ENCODE measurements at places on chromosomes 6 and 20.

GRCh38 chr6:5644523-5645185 lies 362.1 kb downstream of the NRN1 start:
- no peak for DNase-seq

DNA sequence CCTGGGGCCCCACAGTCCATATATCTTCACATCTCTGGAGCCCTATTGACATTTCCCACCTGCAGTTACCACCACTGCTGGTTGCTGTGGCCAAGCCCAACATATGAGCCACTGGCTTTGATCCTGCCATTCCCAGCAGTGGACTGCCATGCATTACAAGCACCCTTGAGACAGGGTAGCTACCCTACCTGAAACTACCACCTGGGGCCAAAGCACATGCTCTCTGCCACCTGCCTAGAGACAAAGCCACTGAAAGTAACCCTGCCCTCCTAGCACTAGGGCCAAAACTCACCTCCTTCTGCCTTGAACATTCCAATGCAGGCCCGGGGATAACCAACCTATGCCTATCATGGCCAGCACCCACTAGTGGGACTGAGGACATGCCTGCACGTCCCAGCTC lies 255.5 kb upstream of the KHDRBS2 start:
- DNase-seq = no peak

GRCh38 chr6:158879180-158879579 lies 60.0 kb upstream of the EZR start:
- peak; percentile 38 for DNase-seq

DNA sequence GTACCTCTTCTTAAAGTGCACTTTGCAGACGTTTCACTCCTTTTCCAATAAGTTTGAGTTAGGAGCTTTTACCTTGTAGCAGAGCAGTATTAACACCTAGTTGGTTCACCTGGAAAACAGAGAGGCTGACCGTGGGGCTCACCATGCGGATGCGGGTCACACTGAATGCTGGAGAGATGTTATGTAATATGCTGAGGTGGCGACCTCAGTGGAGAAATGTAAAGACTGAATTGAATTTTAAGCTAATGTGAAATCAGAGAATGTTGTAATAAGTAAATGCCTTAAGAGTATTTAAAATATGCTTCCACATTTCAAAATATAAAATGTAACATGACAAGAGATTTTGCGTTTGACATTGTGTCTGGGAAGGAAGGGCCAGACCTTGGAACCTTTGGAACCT lies 9.9 kb upstream of the EFCAB8 start:
- DNase-seq = no peak

- no peak for DNase-seq
Observed at GRCh38 chr6:35293681-35294080, 3.9 kb upstream of the DEF6 start.

DNA sequence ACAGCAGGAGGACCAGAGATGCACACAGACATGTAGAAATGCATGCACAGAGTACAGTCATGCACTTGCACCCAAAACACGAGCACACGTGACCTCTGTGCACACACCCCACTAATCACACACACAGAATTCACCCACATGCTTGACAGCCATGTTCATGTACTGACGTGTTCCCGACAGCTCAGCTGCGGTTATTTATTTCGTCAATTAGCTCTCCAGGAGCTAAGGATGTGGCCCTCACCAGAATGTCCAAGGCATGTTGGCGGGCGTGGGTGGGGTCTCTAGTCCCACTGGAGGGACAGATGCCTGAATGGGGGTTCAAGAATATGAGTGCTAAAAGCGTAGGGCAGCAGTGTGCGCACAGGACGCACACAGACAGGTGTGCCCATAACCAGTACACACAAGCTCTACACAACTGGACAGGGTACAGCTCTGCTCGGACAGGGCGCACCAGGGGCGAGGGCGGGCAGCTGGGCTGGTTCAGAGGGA lies 571 bp upstream of the PRPF6 start:
- no peak for DNase-seq

DNA sequence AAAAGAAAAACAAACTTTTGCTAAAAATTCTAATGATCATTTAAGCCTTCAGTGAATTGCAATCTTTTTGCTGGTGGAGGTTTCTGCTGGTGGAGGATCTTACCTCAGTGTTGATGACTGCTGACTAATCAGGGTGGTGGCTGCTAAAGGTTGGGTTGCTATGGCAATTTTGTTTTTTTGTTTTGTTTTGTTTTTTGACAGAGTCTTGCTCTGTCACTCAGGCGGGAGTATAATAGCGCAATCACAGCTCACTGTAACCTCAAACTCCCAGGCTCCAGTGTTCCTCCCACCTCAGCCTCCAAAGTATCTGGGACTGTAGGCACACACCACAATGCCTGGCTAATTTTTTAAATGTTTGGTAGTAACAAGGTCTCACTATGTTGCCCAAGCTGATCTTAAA lies 94.7 kb downstream of the ANKRD6 start:
- no peak for DNase-seq

GRCh38 chr20:5160882-5161281 lies 34.1 kb downstream of the CDS2 start:
- no peak for DNase-seq

- no peak for DNase-seq
Observed at GRCh38 chr6:78614961-78615360, 252.4 kb upstream of the IRAK1BP1 start.

- DNase-seq = no peak
Observed at GRCh38 chr6:133128191-133128590, 113.0 kb upstream of the EYA4 start.

GRCh38 chr6:15090145-15090579 lies 155.7 kb upstream of the JARID2 start:
- peak; percentile 62 for DNase-seq

DNA sequence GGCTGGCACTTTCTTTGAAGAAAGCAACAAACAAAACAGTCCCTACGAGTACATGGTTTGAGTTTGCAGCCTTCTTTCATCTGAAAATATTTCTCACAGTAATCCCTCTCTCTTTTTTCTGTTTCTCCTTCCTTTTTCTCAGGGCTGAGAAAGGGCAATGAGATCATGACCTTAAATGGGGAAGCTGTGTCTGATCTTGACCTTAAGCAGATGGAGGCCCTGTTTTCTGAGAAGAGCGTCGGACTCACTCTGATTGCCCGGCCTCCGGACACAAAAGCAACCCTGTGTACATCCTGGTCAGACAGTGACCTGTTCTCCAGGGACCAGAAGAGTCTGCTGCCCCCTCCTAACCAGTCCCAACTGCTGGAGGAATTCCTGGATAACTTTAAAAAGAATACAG lies 80.7 kb upstream of the CLDN20 start:
- no peak for DNase-seq

GRCh38 chr6:81476881-81477280 lies 275.6 kb downstream of the TENT5A start:
- no peak for DNase-seq

DNA sequence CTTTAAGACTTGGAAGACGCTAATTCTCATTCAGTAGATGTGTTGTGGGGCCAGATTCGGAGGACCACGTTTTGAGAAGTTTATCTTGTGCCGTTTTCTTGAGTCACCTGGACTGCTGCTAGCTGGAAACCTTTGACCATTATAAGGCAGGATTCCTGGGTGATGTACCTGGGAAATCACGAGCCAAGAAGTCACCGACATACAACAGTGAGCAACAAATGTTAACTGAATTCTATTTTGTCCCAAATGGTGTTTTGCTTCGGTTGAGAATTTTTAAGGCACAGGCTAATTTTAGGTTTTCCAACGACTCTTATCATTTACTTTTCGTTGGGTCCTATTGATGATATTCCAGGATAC lies 93.4 kb upstream of the BTN3A2 start:
- DNase-seq = no peak

- no peak for DNase-seq
Observed at GRCh38 chr6:40899684-40900155, 139.3 kb downstream of the UNC5CL start.

- no peak for DNase-seq
Observed at GRCh38 chr6:28988536-28989311, 16.4 kb downstream of the ZNF311 start.

GRCh38 chr20:63772781-63773518 lies 33.4 kb downstream of the SLC2A4RG start:
- no peak for DNase-seq

DNA sequence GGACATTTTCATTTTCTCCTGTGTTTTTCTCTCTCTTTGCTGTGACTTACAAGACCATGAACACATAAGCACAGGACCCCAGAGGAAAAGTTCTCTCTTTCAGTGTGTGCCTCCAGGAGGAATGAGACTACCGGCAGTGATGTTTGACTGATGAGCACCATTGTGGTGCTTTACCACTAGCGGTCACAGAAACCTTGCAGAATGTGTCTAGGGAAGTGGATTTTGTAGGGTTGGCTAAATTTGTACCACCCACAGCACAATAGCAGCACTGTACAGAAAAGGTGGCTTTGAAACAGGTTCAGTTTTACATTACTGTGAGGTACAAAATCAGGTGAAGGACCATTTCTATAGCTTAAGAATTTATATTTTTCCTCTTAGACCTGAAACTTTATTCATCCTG lies 301.9 kb upstream of the SUPT3H start:
- no peak for DNase-seq

DNA sequence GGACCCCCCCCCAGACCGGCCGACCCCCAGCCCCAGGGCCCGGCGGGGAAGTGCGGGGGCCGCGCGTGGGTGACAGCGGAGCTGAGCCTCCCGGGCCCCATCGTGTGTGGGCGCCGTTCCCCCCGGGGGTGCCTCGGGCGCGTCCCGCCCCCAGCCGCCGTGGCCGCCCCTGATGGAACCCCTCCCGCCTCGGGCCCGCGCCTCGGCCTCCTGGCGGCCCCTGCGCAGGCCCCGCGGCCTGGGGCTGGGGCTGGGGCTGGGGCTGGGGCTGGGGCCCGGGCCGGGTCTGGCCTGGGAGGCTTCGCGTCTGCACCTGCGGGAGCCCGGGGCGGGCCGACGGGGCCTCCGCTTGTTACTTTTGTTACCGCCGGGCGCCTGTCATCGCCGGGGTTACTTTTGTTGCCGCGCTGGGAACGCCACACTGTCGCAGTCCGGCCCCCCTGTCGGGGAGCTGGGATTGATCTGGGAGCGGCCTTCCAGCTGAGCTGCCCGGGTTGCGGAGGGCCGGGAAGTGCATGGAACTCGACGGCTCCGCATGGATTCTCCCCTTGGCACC lies 598 bp downstream of the OGFR start:
- DNase-seq = no peak

- no peak for DNase-seq
Observed at GRCh38 chr6:120981835-120982234, 352.4 kb downstream of the TBC1D32 start.

DNA sequence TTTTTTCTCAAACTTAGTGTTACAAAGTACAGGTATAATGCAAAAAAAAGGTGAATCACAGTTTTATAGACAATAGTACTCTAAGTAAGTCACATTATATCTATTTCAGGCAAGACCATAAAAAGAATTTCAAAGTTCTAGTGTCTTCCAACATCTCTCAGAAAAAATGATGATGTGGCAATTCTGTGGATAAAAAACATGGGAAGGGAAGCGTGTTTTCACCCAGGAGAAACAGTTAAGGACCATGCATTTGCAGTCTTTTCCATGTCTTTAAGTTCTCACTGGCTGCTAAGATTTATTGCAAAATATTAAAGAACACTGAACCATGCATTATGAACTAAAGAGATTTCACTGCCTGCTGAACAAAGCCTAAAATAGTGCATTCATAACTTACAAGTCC lies 1.8 kb downstream of the SSR1 start:
- no peak for DNase-seq

DNA sequence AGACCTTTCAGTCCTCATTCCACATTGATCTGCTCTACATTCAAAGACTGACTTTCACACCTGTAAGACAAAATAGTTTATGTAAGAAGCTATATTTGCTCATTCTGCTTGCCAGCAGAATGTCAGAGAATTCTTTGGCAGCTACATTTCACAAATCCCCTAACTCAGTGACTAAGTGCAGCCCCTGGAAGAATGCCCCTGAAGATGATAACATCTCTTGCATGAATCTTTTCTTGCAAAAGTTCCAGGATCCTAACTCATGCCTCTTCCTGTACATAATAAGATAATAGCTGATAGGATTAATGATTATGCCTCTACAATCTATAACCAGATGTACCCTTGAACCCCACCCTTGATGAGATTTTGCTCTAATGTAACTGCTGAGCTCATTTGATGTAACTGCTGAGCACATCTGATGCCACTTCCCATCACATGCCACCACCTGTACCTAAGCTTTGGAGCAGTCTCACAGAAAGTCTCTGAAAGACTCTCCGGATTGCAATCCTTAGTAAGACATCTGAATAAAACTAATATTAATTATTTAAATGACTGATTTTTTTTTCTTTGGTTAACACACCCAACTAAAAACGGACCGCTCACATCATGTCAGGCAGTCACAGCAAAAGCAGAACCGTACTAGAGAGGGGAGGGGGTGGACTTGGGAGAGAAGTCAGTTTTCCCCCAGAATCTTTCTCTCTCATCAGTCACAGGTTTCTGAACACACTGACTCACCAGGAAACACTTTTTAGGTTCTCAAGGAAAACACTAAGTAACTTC lies 684 bp upstream of the DNAH8 start:
- DNase-seq = peak; percentile 37

DNA sequence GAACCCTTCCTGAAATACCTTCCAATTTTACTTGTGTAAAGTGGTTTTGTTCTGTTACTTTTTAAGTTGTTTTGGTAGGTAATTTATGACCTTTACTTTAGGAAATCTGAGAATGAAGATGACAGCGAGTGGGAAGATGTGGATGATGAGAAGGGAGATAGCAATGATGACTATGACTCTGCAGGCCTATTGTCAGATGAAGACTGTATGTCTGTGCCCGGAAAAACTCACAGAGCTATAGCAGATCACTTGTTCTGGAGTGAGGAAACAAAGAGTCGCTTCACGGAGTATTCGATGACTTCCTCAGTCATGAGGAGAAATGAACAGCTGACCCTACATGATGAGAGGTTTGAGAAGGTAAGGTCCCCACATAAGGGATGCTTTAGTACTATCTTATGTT lies 6.6 kb upstream of the ZC2HC1B start:
- no peak for DNase-seq

- no peak for DNase-seq
Observed at GRCh38 chr6:134373993-134374392, 56.1 kb upstream of the SGK1 start.

DNA sequence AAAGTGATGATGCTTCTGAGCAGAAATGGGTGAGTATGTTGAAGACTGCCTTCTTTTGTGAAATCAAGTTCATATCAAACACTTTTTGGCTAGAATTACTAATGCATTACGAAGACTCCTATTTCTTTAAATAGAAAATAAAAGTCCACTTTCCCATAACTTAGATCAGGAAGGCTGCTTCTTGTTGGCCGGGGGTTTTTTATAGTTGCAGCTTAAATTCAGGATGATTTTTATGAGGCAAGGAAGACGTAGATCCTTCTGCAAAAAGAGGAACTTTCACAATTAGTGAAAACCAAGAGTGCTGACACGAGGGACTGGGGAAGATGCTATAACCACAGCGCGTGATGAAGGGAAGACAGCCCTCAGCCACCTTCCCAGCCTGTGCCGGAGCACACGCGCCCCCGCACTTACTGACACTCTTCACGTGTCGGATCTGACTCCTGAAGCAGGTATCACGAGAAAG lies 206.1 kb upstream of the PRDM1 start:
- DNase-seq = no peak

DNA sequence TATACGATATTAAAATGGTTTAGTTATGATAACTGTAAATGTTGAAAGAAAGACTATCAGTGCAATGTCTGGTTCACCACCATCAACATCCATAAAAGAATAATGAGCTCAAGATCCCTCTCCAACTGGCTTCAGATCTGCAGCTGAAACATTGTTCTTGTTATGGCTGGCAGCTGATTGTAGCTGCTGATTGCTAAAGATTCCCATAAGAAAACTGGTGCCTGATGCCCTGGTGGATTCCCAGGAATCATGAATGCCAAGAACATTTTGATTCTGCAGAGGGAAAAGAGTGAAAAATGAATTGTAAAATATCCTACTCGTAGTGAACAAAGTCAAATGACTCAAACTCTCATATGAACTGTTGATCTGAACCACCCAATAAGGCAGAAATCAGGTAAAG lies 1160.2 kb downstream of the EPHA7 start:
- no peak for DNase-seq
